ENCODE measurements at places on chromosomes 11 and 22. TPM values are rescaled to one million over a fixed set of nuclear protein-coding genes. Genes with fewer than 3 reads are reported as not detected.

GRCh38 chr11:128796270-128796669 is 70.8 kb downstream of the KCNJ1 start:
- no peaks in the 10 kb centered on the region for H3K36me3 ChIP-seq
- no peak for DNase-seq
- H3K4me1 ChIP-seq = no peaks in the 10 kb centered on the region
- no peak overlapping the region for H3K4me3 ChIP-seq
- no peaks in the 10 kb centered on the region for H3K27me3 ChIP-seq

The OR6A2 gene
- not detected for polyA plus RNA-seq

GRCh38 chr11:82315093-82315492 is 418.6 kb downstream of the FAM181B start:
- no peaks in the 10 kb centered on the region for H3K4me1 ChIP-seq
- H3K27me3 ChIP-seq = peaks cover 2% of the 10 kb centered on the region
- H3K36me3 ChIP-seq = no peaks in the 10 kb centered on the region
- H3K4me3 ChIP-seq = no peak overlapping the region
- DNase-seq = peak; percentile 42
- no peak overlapping the region for H3K27ac ChIP-seq

DNA sequence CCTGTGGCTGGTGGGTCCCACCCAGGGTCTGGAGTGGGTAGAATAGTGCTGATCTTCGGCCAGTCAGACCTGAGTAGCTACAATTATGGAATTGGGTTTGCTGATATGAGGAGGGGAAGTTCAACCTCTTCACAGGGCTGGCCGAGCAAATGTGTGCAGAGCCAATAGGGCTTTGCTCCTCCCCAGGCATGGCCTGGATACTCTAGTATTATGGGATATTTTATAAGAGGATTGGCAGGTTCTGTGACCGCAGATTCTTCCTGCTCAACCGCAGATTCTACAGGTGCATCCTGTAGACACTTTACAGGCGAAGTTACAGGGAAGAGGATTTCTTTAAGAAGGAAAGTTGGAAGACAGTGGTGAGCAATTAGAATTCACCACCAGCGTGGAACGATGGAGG is 44.3 kb downstream of the TBC1D22A start:
- no peak overlapping the region for H3K4me3 ChIP-seq
- peak; percentile 26 for DNase-seq
- no peaks in the 10 kb centered on the region for H3K36me3 ChIP-seq
- H3K4me1 ChIP-seq = no peaks in the 10 kb centered on the region
- no peaks in the 10 kb centered on the region for H3K27me3 ChIP-seq
- no peak overlapping the region for H3K27ac ChIP-seq

The OR51B5 gene
- polyA plus RNA-seq = not detected

The DNAJB7 gene
- polyA plus RNA-seq = not detected

The PRR5L gene
- polyA plus RNA-seq = 6.0 TPM

DNA sequence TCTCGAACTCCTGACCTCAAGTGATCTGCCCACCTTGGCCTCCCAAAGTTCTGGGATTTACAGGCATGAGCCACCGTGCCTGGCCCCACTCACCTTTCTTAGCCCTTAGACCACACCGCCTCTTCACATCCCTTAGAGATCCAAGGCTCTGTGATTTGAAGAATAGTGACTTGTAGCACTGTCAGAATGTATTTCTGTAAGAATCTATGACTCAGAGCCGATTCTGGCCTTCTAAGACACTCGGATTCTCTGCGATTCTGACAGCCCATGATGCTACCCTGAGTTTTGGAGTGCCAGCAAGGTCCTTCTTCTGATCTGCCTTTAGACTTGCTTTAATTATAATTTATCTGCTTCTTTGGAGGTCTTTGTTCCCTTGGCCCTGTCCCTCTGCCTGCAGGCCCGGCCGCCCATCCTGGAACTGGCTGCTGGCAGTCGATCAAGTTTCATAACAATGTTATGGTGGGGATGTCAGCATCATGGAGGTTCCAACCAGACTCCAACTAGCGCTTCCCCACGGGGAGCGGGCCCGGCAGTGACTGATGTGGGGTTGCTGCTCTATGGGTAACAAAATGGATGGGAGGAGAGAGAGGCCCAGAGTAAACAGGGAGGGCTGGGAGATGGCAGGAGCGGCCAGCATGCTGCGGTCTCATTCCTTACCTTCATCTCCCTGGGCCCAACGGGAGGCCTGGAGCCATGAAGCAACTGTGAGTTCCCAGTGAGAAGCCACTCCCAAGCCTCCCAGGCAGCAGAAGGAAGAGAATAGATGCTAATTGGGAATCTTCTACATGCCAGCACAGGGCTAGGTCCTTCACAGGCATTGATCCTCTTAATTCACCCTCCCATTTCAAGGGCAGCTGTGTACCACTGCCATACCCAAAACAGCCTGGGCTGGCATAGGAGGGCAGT is 55.7 kb upstream of the RASD2 start:
- DNase-seq = no peak
- no peak overlapping the region for H3K27ac ChIP-seq
- H3K36me3 ChIP-seq = no peaks in the 10 kb centered on the region
- no peak overlapping the region for H3K4me3 ChIP-seq

- no peaks in the 10 kb centered on the region for H3K4me1 ChIP-seq
- DNase-seq = no peak
- H3K36me3 ChIP-seq = no peaks in the 10 kb centered on the region
- H3K4me3 ChIP-seq = no peak overlapping the region
These were observed 25.1 kb downstream of the RTN4RL2 start for GRCh38 chr11:57485217-57485990.

- H3K36me3 ChIP-seq = no peaks in the 10 kb centered on the region
- no peak overlapping the region for H3K27ac ChIP-seq
- no peak overlapping the region for H3K4me3 ChIP-seq
- no peaks in the 10 kb centered on the region for H3K4me1 ChIP-seq
- DNase-seq = no peak
These were observed 5.2 kb downstream of the ARRB1 start for GRCh38 chr11:75346296-75346695.
